ENCODE measurements at places on chromosomes 13 and 19.

DNA sequence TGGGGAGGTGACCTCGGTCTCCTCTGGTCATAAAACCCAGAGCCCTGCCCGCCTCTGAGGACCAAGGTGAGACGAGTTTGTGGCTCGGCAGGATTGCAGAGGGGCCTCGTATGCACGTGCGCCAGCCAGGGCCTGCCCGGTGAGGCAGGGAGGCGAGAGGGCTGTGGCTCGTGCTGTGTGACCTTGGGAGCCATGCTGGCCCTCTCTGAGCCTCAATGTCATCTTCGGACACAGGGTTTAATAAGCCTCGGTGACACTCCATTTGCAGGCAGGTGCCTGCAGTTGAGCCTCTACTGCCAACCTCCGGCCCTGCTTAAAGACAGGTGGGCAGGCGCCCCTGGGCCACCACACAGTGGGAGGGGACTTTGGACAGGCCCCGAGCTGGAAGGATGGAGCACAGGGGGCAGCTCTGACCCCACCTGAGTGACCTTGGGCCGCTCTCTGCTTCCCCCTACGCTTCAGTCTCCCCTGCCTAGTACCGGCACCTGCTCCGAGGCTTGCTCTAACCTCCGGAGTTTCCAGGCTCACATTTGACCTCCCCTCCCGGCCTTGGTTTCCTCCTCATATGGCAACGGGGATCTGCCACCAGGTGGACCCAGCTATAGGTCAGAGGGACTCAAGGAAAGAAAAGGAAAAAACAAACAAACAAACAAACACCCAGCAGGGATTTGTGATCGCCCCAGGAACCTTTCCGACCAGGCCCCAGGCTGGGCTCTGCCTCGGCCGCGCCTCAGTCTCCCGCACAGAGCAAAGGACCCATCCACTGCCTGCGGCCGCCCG is 3.1 kb downstream of the ZBTB7A start:
- no peak for DNase-seq

GRCh38 chr19:2982983-2983350 is 5.6 kb downstream of the TLE6 start:
- DNase-seq: peak; percentile 76

DNA sequence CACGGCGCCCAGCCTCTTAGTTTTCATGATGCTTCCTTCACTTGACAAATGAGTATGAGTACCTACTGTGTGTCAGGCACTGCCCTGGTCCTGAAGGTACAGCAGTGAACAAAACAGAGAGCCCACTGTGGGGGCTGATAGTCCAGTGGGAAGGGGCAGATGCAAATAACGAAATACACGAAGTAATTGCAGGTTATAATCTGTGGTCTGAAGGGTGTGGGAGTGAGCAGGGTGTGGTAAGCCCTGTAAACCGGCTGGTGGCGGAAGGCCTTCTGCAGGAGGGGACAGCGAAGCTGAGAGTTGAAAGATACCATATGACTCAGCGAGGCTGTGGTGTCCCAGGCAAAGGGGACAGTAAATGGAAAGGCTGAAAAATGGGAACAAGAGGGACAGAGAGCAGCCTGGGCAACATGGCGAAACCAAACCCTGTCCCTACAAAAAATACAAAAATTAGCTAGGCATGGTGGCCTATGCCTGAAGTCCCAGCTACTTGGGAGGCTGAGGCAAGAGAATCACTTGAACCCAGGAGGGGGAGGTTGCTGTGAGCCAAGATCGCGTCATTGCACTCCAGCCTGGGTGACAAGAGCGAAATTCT is 60.5 kb downstream of the MAP4K1 start:
- DNase-seq: no peak

- DNase-seq: no peak
Observed at GRCh38 chr13:53357582-53357981, 329.0 kb downstream of the OLFM4 start.

GRCh38 chr13:44198826-44199225 is 174.8 kb upstream of the SERP2 start:
- no peak for DNase-seq

- DNase-seq: no peak
Observed at GRCh38 chr19:35395382-35396199, 24.7 kb downstream of the GPR42 start.

DNA sequence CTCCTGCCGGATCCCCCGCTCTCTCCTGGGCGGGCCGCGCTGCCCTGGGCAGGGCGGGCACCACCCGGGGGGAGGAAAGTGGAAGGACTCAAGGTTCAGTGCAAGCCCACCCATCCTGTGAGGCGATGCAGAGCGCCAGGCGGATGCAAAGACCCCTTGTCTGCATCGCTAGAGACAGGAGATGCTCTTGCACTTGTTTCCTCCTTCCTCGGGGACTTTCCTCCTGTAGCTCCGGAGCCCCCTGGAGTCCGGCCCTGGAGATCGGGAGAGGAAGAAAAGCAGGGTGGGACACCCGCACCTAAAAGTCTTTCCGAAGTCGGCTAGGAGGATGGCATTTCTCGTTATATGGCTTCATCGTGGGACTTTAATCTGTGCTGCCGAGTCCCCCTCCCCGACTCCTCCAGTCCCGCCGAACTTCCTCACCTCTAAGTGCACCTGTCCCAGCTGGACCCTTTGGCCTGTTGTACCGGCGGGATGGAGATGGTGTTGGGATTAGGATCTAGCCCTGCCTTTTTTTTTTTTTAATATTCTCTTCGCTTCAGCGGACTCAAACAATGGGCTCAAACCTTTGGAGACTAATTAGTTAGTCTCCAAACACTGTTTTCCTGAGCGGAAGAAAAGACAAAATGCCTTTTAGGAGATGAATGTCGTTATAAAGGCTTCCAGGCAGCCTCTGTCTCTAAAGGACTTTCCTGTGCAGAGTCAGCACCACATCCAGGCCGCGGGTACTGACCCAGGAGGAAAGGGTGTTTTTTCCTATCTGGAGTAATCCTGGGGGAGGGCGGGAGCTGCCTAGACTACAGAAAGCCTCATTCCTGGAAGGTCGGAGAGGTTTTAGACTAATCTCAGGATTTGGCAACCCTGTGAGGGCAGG is 725 bp downstream of the FAM124A start:
- DNase-seq: no peak

GRCh38 chr19:55670280-55671053 is 4.6 kb upstream of the EPN1 start:
- DNase-seq: no peak

- no peak for DNase-seq
Observed at GRCh38 chr13:29182216-29182615, 362.1 kb downstream of the MTUS2 start.

GRCh38 chr13:44169018-44169911 is 204.4 kb upstream of the SERP2 start:
- no peak for DNase-seq

DNA sequence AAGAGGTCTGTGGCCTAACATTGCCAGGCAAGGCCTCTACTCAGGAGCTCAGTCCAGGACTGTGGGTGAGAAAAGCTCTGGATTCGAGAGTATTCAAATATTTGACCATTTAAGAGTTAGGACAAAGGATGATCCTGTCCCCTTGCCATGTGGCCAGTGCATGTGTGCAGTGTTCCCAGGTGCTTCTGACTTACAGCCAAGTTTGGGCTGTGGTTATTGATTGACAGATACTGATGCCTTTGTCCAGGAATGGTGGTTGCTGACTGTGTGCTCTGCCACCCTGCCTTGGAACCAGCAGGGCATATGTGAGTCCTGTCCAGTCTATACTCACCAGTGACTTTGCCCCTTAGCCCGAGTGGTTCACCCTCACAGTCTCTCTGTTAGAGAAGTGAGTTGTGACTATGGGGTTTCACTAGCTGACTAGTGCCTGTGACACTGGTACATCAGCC is 51.9 kb downstream of the GARRE1 start:
- no peak for DNase-seq

- no peak for DNase-seq
Observed at GRCh38 chr19:5977222-5977784, 637 bp downstream of the RANBP3 start.
